ENCODE measurements at places on chromosomes 13 and 19.

DNA sequence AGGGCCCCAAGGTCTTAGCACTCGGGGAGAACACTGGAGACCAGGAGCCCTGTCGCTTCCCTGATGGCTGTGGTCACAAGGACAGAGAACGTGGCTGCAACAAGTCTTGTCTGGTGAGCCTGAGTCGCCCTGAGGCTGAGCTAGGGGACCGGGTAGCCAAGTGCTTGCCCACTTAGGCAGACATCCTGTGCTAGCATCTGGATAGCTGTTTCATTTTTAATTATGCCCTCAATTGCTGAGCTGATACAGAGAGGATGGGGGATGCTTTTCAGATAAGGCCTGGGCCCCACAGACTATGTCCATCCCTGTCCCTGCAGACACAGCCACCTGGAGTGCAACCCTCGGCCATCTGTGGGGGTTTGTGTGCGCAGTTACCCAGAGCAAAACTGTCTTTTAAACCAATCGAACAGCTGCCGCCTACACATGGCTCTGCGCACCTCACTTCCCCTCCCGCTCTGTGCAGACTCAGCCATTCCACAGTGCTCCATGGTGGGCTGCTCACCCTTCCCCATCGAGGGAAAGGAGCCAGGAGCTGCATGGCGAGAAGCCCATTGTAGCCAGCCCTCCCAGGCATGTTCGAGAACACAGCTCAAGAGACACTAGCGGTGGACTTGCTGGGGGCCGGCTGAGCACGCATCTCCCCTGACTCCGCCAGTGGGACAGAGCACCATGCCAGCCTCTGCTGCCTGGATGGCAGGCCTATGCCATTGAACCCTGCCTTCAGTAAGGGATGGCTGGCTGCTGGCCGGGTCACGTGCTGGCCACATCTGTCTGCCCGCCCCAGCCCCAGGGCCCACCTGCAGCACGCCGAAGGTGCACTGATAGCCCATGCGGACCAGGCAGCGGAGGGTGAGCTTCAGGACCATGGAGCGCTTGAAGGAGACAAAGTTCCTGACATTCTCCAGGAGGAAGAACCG, 19.4 kb upstream of the EIF3G start:
- no peak for DNase-seq

GRCh38 chr19:33194532-33194885, 379 bp downstream of the LRP3 start:
- DNase-seq: peak; percentile 76

- no peak for DNase-seq
These were observed 24.2 kb downstream of the TEX29 start for GRCh38 chr13:111344471-111345191.

- no peak for DNase-seq
These were observed 19.7 kb downstream of the ZNF433 start for GRCh38 chr19:12015753-12016116.

DNA sequence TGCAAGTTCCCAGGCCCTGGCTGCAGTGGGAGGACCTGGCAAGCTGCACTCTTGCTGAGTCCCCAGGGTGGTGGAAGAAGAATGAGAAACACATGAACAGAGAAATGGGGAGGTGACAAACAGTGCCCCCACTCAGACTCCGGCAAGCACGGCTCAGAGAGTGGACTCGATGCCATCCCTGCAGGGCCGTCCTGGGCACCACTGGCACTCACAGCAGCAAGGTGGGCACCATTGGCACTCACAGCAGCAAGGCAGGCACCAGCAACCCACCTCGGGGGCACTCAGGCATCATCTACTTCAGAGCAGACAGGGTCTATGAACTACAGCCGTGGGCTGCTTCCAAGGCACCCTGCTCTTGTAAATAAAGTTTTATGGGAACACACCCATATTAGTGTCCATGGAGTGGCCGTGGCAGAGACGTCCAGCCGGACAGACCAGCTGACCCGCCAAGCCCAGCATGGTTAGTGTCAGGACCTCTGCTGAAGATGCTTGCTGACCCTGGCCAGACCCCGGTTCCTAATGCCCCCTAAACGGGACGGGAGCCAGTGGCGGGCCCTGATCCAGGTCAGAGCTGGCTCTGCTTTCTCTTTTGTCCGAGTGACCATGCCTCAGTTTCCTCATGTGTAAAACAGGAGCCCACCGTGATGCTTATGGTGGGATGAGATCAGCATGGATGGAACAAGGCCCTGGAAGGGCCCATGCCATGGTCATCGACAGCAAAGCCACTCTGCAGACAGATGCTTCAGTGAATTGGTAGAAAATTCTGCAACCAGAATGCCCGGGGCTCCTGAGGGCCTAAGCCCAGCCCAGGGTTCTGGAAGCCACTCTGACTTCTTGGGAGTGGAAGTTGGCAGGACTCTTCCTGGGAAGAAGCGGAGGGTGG, 2.1 kb upstream of the F10 start:
- DNase-seq: peak; percentile 48

DNA sequence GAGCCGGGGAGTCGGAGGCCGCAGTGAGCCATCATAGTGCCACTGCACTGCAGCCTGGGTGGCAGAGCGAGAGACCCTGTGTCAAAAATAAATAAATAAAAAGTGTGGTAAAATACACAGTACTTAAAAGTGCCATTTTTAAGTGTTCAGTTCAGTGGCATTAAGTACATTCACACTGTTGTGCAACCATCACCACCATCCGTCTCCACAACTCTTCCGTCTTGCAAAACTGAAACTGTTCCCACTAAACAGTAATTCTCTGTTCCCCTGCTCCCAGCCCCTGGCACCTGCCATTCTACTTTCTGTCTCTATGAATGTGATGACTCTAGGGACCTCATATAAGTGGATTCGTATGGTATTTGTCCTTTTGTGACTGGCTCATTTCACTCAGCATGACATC, 13.3 kb downstream of the SLC25A42 start:
- no peak for DNase-seq

DNA sequence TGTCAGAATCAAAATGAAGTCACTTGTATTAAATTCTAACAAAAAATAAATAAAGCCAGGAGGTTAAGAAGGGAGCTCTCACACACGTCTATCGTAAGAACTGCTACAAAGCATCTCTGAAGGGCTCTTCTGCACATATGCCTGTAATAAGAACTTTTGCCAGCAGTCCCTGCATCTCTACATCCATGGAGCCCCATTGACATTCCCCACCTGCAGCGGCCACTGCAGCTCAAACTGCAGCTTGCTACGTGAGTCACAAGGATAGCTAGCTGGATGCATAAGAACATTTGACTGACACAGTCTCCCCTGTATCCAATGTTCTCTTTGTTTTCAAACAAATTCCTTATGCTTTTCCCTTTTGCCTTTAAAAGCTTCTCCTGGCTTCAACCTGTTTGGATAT, 68.3 kb downstream of the DNAJC3 start:
- DNase-seq: no peak

- no peak for DNase-seq
These were observed 50.7 kb upstream of the MCF2L start for GRCh38 chr13:112918266-112918665.

DNA sequence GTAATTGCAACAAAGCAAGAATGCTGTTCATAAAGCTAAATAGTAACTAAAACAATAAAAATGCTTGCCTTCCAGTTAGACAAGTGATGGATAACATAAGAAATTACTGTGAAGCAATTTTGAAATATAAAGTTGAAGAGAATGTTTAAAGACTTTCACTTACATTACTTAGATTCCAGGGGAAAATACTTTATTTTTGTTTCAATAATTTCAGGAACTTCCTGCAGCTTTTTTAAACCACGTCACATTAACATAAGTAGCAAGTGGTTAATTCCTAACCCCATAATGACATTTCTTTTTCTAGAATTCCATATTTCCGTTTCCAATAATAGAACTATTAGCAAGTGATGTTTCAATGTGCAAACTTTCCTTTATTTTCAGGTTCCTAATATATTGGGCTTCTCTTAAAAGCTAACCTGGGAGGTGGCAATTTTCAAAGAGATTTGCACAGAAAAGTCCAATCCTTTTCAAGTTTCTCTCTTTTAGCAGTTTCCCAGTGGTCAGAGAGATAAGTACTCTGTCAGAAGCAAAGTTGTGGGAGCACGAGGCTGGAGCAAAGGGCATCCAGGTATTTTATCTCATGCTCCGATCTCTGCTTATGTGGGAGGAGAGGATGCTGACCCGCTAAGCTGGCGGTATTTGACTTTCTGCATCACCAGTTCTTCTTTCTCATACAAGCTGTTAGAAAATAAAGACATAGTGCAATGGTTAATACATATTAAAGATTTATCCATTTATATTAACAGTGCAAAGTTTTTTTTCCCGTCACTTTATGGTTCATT, 1025.3 kb downstream of the EFNB2 start:
- DNase-seq: no peak

GRCh38 chr13:53060840-53061490, 32.4 kb downstream of the OLFM4 start:
- no peak for DNase-seq

DNA sequence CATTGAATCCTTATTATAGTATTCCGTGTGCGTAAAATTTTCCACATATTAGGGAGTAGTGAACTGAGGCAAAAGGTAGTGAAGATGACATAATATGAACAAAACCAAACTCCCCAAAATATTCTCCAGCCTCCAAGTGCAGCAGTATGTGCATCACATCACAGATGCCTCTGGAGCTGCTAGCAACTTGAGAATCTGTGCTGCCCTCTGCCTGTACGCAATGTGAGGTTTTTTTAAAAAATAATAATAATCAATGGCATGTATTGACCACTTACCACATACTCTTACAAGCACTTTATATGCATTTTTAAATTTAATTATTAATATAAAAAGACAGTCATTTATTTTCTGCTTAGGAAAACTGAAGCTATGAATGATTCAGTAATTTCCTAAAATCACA, 583.0 kb upstream of the SPRY2 start:
- DNase-seq: peak; percentile 12

GRCh38 chr19:4568886-4569285, 9.4 kb upstream of the SEMA6B start:
- no peak for DNase-seq

Data from posterior cingulate gyrus (tissue), 11 donors.